ENCODE measurements at places on chromosomes 2 and 18. TPM values are rescaled to one million over a fixed set of nuclear protein-coding genes. Genes with fewer than 3 reads are reported as not detected.

The GAD1 gene
- 1.7 TPM for total RNA-seq

The CNTNAP5 gene
- 5.0 TPM for total RNA-seq

DNA sequence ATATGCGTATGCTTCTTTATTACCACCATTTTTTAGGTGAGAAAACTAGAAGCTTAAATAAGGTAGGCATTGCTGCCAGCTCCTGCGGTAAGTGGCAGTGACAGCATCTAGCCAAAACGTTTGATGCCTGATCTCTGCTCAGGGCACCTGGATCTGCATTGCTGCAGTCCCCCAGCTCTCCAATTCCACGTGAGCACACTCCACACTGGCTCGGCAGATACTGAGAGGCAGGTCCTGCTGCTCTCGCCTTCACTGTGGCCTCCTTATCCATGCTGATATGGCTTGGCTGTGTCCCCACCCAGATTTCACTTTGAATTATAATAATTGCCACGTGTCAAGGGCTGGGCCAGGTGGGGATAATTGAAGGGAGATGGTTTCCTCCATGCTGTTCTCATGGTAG is 160.9 kb downstream of the CTIF start:
- no peaks in the 10 kb centered on the region for H3K27me3 ChIP-seq
- no peak overlapping the region for H3K27ac ChIP-seq
- H3K4me3 ChIP-seq, result no peak overlapping the region
- H3K4me1 ChIP-seq, result peaks cover 14% of the 10 kb centered on the region
- DNase-seq, result no peak
- H3K36me3 ChIP-seq, result peaks cover 7% of the 10 kb centered on the region

DNA sequence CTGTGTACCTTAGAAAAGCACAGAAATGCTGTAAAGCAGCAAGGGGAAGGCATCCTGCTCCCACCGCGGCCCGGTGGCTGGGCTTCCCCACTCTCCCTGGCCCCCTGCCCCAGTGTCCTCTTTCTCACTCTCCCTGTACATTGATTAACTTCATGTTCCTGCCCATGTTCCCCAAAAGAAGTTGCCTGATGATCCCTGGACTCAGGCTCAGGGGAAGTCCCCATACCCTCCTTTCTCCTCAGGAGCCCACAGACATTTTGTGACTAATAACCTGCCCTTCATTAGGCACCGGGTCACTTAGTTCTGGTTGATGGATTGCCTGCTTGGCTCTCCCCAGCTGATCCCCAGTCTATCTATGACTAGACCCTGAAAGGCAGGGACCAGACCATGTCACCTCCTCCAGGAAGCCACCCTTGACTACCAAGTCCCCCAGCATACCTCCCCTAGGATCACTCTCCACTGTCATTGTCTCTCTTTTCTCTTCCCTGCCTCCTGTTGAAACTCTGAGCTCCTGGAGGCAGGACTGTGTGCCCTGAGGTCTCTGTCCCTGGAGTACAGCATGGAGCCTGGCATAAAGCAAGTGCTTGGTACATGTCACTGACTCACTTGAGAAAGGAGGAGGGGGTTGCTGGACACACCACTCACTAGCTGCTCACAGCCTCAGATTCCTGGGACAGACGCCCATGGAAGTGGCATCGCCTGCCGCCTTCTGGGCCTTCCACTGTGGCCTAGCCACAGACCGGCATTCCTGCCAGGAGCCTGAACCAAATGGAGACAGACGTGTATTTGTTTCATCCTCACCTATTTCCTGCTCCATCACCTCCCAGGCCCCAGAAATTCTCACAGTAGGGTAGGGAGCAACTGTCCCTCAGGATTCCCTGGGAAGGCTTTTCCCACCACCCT is 13.5 kb downstream of the MALL start:
- peaks cover 18% of the 10 kb centered on the region for H3K36me3 ChIP-seq
- peak overlapping the region; percentile 22 for H3K4me3 ChIP-seq
- DNase-seq, result no peak
- H3K4me1 ChIP-seq, result peaks cover 32% of the 10 kb centered on the region
- H3K27me3 ChIP-seq, result no peaks in the 10 kb centered on the region
- H3K27ac ChIP-seq, result peak overlapping the region; percentile 96

The ANKRD30B gene
- total RNA-seq, result not detected

The CPO gene
- total RNA-seq, result 0.24 TPM

- no peaks in the 10 kb centered on the region for H3K4me1 ChIP-seq
- H3K27ac ChIP-seq, result no peak overlapping the region
- H3K4me3 ChIP-seq, result no peak overlapping the region
- no peaks in the 10 kb centered on the region for H3K36me3 ChIP-seq
- no peak for DNase-seq
Measured at GRCh38 chr18:66564236-66564635, 39.7 kb downstream of the CDH19 start.

DNA sequence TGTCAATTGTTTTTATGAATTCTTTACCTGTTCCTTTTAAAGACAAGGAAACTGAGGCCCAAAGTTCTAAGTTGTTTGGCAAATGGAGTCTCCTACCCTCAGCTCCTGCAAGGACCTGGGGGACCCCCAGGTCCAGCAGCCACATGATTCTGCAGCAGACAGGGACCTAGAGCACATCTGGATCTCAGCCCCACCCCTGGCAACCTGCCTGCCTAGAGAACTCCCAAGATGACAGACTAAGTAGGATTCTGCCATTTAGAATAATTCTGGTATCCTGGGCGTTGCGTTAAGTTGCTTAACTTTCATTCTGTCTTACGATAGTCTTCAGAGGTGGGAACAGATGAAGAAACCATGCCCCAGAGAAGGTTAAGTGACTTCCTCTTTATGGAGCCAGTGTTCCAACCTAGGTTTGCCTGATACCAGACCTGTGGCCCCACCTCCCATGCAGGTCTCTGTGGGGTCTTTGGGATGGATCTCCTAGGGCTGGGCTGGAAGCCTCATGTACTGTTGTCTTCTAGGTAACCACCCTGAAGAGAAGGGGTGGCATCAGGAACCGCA is 5.6 kb upstream of the CENPA start:
- no peak for DNase-seq
- H3K27ac ChIP-seq, result no peak overlapping the region
- peaks cover 1% of the 10 kb centered on the region for H3K4me1 ChIP-seq
- no peak overlapping the region for H3K4me3 ChIP-seq

The TANC1 gene
- total RNA-seq, result 56.9 TPM

The STPG4 gene
- not detected for total RNA-seq

- no peak for DNase-seq
- peaks cover 1% of the 10 kb centered on the region for H3K36me3 ChIP-seq
- H3K4me3 ChIP-seq, result no peak overlapping the region
- no peak overlapping the region for H3K27ac ChIP-seq
- peaks cover 2% of the 10 kb centered on the region for H3K4me1 ChIP-seq
Measured at GRCh38 chr2:218788529-218789255, 6.7 kb downstream of the CYP27A1 start.

GRCh38 chr2:166106431-166107015 is 21.3 kb downstream of the SCN1A start:
- no peak for DNase-seq
- H3K27ac ChIP-seq, result no peak overlapping the region
- no peaks in the 10 kb centered on the region for H3K27me3 ChIP-seq
- H3K4me3 ChIP-seq, result no peak overlapping the region
- no peaks in the 10 kb centered on the region for H3K36me3 ChIP-seq

The OSR1 gene
- 55.7 TPM for total RNA-seq

The ATG9A gene
- total RNA-seq, result 52.9 TPM

The ITPRIPL1 gene
- total RNA-seq, result 3.5 TPM

The CRYGD gene
- not detected for total RNA-seq

The UGT1A10 gene
- not detected for total RNA-seq

The EPB41L3 gene
- 58.1 TPM for total RNA-seq

The IL1R2 gene
- 0.48 TPM for total RNA-seq

DNA sequence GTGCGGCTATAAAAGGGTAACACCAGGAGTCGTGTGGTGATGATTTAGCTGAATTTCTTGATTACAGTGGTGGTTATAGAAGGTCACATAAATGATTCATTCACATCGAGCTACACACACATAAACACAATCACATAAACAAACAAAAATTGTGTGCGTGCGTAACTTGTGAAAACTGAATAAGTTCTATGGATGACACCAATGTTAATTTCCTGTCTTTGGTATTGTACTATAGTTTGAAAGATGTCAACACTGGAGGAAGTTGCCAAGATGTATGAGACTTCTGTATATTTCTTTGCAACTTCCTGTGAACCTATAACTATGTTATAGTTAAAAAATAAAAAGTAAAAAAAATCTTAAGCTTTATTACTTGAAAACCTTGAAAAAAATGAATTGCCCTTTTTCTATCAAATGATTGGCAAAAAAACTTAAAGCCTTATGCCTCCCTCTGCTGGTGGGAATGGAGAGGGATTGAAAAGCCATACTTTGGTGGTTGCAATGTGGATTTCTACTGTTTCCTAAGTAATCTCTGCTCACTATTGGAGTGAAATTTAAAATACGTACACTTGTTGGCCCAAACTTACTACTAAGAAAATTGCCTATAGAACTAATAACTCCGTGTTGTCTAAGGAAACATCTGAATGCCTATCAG is 227.7 kb downstream of the RPIA start:
- H3K27ac ChIP-seq, result no peak overlapping the region
- H3K4me3 ChIP-seq, result no peak overlapping the region
- no peaks in the 10 kb centered on the region for H3K27me3 ChIP-seq

The CFAP65 gene
- 2.1 TPM for total RNA-seq

DNA sequence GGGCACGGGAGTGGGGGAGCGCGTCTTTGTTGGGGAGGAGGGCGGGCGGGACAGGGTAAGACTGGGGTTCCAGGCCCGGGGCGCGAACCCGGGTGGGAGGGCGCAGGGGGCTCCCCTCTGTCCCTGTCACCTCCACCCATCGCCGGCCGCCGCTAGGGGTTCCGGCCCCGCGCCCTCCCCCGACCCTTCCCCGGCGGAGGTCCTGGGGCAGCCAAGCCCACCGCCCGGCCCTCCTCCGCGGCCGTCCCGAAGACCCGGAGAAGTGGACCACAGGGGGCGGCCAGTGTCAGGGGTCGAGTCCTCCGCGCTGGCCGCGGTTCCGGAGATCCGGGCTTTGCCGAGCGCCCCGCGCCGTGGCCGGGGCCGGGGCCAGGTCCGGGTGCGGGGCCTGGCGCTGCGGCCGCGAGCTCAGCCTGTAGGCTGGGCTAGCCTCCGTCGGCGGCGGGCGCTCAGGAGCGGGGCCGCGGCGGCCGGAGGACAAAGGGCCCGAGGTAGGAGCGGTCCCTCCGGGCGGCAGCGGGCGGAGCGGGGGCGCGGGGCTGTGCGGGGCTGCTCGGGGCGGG is 16.6 kb upstream of the E2F6 start:
- H3K4me3 ChIP-seq, result peak overlapping the region; percentile 99
- H3K27ac ChIP-seq, result no peak overlapping the region
- DNase-seq, result peak; percentile 82
- H3K4me1 ChIP-seq, result peaks cover 27% of the 10 kb centered on the region
